Thoracic aorta (tissue), 2 donors: ENCODE measurements at places on chromosomes 7 and 10. TPM values are rescaled to one million over a fixed set of nuclear protein-coding genes. Genes with fewer than 3 reads are reported as not detected.

- peaks cover 61% of the 10 kb centered on the region for H3K4me1 ChIP-seq
- DNase-seq, result no peak
- H3K27ac ChIP-seq, result no peak overlapping the region
- no peak overlapping the region for H3K4me3 ChIP-seq
- no peaks in the 10 kb centered on the region for H3K27me3 ChIP-seq
- H3K36me3 ChIP-seq, result no peaks in the 10 kb centered on the region
Observed at GRCh38 chr10:24706479-24707118, 17.1 kb downstream of the ARHGAP21 start.

DNA sequence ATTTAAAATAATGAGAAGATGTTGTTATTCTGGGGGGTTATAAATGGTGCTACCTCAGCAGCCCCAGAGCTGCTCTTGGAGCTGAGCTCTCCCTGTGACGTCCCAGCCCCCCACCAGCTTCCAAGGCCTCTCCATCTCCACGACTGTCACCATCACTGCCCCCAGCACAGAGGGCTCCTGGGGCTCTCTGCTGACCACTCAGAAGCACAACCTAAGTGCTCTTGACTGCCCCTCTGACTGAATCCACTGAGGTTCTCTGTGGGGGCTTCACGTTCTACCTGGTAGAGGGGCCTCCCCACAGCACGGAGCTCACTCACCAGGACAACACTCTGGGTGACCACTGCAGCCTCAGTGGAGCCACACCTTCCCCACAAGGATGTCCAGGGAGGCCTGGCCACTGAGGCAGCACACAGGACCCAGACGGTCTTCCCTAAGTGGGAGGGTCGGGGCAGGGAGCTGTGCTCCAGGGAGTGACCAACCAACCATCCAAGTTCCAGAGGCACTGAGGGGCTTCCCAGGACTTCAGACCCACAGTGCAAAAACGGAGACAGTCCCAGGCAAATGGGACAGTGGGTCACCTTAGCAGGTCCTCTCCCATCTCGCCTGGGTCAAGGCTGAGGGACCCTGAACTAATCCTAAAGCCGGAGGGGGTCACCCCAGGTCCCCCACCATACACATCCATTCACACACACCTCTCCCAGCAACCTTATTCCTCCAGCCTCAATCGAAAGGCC, 121.0 kb upstream of the PPP2R2D start:
- no peak overlapping the region for H3K27ac ChIP-seq
- no peak overlapping the region for H3K4me3 ChIP-seq
- no peaks in the 10 kb centered on the region for H3K4me1 ChIP-seq
- no peaks in the 10 kb centered on the region for H3K27me3 ChIP-seq

ALOX5 gene
- 64.1 TPM for total RNA-seq

IKZF1 gene
- 24.4 TPM for total RNA-seq

ASB10 gene
- total RNA-seq, result not detected
